ENCODE measurements at places on chromosomes 13 and 19.

GRCh38 chr13:24180750-24181377 lies 20.3 kb downstream of the SPATA13 start:
- DNase-seq = no peak

DNA sequence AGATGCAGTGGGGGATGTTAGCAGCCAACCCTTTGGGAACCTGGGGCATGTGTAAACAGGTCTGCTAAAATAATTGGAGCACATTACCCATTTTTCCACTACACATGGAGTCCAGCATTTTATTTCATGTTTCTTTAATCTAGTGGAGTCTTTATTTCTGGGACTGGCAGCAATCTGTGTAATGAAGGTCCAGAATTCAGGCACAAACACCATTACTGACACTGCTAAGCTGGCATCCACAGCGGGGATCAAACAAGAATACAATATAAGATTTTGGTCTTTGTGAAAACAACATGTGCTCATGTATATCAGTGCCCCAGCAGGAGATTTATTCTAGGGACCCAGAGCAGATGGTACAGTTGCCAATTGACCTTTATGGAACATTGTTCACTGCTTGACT lies 1587.0 kb upstream of the PRR20A start:
- no peak for DNase-seq

GRCh38 chr13:95216182-95216581 lies 85.1 kb downstream of the ABCC4 start:
- DNase-seq = no peak

GRCh38 chr19:53908106-53908934 lies 758 bp upstream of the CACNG7 start:
- no peak for DNase-seq

DNA sequence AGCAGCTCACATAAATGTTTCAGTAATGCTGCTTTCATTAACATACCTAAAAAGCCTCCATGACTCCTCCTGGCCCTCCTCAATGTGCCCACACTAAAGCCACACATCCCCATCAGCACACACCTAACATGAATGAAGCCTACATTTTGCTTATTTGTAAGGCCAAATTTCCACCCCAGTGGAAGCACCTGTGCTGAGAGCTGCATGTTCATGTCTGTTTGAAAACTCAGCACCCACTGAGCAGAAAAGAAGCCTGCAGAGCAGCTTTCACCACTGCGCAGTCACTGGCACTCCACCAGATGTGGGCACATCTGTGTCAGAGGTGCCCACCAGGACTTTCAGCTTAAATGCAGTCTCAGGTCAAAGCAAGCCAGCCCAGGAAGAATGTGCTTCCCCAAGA lies 93.5 kb downstream of the FOXO1 start:
- no peak for DNase-seq

DNA sequence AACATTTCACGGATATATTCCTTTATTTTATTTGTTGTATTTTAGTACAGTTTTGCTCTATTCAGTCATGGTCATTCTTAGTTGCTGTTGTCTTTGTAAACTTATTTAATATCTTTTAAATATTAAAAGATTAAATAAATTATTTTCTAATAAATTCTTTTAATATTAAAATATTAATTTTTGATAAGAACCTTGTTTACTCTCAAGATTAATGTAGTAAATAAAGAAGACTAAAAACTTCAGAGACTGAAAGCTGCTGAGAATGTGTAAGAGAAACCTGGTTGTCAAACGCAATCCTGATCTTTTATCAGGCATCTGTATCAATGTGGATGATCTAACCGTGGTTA lies 34.4 kb upstream of the SACS start:
- DNase-seq = no peak

- no peak for DNase-seq
These were observed at the start of gene LMTK3 for GRCh38 chr19:48511800-48512503. TSS of gene LMTK3 (minus strand) at chr19:48511835. CDS start at chr19:48511576, 259 bp downstream.

- DNase-seq = no peak
These were observed 494.0 kb downstream of the EFNB2 start for GRCh38 chr13:106041445-106041844.

GRCh38 chr13:39362652-39363381 lies 240.2 kb downstream of the LHFPL6 start:
- no peak for DNase-seq

- no peak for DNase-seq
These were observed 99.2 kb downstream of the ZDHHC20 start for GRCh38 chr13:21359855-21360254.

DNA sequence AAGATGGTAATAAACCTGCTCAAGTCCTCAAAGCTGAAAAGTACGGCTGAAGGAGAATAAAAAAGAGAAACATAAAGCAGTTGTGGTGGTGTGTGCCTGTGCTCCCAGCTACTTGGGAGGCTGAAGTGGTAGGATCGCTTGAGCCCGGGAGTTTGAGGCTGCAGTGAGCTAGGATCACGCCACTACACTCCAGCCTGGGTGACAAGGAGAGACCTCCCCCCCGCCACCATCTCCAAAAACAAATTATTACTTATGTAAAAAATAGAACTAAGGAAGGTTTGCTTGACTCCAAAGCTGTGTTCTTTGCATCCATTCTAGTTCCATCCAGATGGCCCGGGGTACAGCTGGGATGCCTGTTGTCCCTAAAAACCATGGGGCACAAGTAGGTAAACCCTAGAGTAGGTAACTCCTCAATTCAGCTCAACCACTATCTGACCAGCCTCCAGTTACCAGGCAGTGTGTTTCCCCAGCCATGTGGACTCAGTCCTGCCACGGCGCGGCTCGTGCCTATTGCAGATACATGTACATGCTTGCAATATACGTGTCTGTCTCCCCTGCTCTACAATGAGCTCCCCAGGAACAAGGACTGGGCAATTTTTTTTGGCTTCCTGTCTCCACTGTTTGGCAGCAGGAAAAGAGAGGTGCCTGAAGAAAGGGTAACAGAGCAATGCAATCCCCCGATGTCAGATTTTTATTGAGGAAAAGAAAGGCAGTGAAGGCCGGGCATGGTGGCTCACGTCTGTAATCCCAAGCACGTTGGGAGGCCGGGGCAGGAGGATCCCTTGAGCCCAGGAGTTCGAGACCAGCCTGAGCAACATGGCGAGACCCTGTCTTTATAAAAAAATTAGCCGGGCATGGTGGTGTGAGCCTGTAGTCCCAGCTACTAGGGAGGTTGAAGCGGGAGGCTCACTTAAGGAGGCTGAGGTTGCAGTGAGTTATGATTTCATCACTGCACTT lies 101.3 kb downstream of the GNG7 start:
- no peak for DNase-seq

DNA sequence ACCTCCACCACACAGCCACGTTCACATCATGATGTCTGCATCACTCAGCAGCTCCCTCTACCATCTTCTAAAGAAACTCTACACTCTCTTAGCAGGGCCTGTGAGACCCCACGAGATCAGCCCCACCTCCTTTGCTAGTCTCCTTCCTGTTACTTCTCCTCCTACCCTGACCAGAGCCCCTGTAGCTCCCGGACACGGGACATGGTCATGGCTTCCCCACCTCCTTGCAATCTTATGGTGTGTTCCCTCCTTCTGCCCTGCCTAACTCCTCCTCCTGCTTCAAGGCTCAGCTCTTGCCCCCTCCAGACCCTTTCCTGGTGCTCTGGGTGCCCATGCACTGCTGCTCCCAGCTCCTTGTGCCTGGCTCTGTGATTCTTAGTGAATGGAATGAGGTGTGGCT lies 8.1 kb upstream of the MRPS31 start:
- no peak for DNase-seq

- DNase-seq = no peak
These were observed 2.3 kb upstream of the PROZ start for GRCh38 chr13:113155982-113156655.

DNA sequence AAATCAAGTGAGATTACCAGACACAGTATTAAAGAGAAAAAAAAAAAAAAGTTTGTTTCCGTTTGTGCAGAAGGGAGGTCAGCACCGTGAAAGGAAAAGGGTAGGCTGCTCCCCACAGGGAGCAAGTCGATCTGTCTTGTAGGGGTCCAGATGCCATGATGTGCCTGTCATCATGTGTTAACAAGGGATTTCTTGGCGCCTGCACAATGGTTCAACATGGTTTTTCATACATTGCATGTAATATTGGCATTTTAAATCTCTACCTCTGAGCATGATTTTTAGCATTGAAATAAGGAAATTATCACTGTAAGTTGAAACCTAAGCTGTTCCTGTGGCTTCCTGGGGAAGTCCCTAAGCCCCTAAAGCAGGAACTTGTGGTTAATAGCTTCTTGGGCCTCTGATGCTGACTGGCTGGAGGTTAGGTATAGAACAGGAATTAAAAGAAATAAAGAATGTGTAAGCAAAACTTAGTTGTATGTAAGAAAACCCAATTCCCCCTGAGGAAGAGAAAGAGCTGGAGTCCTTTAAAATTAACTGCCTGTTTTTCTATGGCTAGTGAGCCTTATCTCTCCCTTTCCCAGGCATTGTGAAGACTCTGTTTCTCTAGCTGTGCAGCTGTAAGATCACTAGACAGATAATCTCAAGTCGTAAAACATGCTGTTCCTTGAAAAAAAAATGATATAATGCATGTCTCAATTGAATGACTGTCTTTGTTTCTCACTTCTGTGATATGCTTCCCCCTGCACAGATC lies 7.4 kb upstream of the FCGBP start:
- peak; percentile 37 for DNase-seq

DNA sequence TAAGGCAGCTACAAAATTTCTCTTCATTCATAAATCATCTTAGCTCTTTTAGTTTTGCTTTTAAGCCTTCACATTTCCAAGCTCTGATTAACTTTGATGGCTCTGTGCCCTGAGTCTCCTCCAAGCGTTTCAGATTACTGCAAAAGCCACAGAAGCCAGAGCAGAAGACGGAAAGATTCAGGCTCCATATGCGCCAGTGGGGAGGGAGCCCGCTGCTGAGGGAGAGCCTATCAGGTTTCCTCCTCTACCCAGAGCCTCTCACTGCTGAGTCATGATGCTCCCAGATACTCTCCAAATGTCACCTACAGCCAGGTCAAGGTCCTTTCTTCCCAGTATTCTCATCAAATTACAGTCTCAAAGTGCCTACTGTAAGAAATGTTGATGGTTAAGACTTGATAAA lies 193.6 kb downstream of the RAP2A start:
- DNase-seq = peak; percentile 24

DNA sequence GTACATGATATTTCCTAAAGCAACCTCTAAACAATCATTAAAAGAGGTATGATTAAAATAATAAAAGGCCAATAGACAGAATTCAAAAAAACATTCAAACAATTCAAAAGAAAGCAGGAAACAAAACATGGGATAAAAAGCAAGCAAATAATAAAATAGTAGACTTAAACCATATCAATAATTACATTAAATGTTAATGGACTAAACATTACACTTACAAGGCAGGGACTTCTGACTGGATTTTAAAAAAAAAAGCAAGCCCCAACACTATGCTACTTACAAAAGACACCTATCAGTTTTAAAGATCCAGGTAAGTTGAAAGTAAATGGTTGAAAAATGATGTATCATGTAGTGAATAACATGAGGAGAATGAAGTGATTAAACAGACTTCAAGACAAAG lies 65.2 kb downstream of the KLF2 start:
- no peak for DNase-seq

- no peak for DNase-seq
These were observed 2.4 kb upstream of the UQCRFS1 start for GRCh38 chr19:29215322-29215845.

- DNase-seq = peak; percentile 36
These were observed 53.2 kb upstream of the SHKBP1 start for GRCh38 chr19:40523322-40524047.

DNA sequence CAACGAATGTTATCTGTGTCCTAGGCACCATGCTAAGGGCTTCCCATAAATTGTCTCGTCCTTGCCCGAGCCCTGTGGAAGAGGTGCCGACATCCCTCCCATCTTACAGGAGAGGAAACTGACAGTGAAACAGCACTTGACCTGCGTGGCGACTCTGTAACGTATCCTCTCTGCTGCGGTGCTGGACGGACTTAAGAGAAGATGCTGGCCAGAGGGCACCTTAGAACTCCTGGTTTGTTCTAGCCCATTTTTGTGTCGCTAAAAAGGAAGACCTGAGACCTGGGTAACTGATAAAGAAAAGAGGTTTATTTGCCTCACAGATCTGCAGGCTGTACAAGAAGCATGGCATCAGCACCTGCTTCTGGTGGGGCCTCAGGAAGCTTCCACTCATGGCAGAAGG lies 68.6 kb downstream of the KCTD15 start:
- DNase-seq = no peak

DNA sequence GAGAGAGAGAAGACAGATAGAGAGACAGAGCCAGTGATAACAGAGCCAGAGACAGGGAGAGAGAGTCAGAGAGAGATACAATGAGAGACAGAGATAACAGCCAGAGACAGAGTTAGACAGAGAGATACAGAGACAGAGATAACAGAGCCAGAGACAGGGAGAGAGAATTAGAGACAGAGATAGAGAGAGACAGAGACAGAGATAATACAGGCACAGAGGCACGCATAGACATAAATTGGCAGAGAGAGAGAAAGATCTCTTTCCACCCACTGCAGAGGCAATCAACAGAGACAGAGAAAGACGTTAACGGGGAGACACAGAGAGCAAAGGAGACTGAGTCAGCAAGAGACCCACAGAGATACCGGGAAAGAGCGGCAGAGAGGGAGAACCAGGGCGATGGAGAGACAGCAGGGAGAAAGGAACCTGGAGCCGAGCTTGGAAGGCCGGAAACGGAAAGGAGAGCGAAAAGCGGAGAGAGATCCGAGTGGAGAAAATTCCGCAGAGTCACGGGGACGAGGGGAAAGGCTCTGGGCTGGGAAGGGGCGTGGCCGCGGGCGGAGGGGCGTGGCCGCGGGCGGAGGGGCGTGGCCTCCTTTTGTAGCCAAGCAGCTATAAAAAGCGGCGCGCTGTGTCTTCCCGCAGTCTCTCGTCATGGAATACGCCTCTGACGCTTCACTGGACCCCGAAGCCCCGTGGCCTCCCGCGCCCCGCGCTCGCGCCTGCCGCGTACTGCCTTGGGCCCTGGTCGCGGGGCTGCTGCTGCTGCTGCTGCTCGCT lies at the start of gene TNFSF9:
Gene TNFSF9 (plus strand): TSS at position 641 of the 777 bp plus-strand sequence. CDS start 11 bp downstream, at position 652.
- peak; percentile 79 for DNase-seq

DNA sequence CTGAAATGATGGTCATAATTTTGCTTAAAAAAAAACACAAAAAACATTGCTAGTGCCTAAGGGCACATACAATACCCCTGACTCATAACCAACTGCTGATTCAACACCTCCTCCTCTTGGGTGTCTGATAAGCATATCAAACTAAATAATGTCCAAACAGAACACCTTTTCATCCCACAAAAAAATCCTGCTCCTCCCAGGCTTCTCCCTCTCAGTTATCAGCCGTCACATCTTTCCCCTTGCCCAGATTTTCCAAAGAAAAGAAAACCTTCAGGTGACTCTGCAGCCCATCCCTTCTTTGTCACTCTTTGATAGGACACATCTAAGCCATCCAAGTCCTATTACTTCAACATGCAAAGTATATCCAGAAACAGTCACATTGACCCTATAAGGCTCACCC lies 46.9 kb downstream of the ABCC4 start:
- no peak for DNase-seq

Measured in thymus (tissue), 14 donors.